ENCODE measurements at places on chromosomes 7 and 10. TPM values are rescaled to one million over a fixed set of nuclear protein-coding genes. Genes with fewer than 3 reads are reported as not detected.

- peak; percentile 38 for DNase-seq
These were observed 138.6 kb upstream of the GRB10 start for GRCh38 chr7:50921114-50921813.

GRCh38 chr7:48004638-48005037, 24.3 kb downstream of the SUN3 start:
- DNase-seq: no peak

DNA sequence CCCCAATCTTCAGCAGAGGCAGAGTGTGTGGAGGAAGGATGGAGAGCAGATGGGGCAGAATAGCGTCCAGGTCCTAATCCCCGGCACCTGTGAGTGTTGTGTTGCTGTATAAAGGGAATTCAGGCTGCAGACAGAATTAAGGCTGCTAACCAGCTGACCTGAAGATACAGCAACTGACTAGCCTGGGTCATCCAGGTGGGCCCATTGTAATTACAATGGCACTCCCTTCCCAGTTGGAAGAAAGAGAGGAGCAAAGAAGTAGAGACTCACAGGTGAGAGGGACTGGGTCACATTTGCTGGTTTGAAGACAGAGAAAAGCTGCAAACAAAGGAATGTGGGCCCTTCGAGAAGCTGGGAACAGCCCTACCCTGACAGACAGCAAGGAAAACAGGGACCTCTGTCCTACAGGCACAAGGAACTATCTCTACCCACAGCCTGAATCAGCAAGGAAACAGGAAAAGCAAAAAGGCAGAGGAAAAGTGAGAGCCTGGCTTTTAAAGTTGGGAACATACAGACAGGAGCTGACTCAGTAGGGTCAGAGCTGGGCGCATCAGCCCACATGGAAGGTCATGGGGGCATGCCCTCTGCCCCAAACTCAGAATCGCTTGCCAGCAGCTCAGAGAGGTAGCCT, 11.6 kb upstream of the TMEM72 start:
- DNase-seq: no peak

DNA sequence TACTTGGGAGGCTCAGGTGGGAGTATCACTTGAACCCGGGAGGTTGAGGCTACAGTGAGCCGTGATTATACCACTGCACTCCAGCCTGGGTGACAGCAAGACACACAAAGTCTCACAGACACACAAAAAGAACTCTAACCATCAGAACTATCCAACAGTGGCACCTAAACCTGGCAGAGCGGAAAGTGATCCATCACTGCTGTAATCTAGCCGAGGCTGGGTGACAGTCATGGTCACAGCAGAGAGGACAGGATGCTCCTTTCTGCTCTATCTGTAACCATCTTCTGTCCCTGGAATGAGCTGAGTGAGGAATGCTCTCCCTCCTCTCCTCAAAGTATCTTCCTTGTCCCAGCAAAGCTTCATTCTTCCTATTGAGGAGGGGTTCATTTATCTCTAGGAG, 656.6 kb downstream of the LRMDA start:
- DNase-seq: no peak

DNA sequence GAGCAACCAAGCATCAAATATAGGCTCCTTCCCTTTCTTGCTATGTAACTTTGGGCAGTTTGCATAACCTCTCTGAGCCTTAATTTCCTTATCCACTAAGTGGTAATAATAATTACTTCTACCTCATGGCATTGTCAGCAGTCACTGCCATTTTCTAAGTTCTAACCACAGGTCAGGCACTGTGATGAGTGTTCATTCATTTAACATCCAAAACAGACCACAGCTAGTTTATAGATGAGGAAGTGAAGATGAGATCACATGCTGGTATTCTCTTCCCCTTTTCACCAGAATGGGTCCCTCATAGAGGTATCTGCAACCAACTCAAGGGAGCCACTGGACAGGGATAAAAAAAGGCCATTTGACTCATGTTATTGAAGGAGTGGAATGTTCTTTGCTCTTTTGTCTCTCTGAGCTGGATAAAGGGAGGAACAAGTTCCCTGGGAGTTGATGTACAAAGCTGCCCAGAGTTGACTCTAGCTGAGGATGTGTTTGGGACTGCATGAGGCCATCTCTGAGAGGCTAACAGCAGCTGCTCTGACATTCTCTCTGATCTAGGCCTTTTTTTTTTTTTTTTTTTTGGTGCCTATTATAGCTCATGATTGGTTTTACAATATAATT, 65.0 kb downstream of the DNAJC12 start:
- no peak for DNase-seq

- DNase-seq: no peak
These were observed 59.6 kb downstream of the RELN start for GRCh38 chr7:103929901-103930311.

DNA sequence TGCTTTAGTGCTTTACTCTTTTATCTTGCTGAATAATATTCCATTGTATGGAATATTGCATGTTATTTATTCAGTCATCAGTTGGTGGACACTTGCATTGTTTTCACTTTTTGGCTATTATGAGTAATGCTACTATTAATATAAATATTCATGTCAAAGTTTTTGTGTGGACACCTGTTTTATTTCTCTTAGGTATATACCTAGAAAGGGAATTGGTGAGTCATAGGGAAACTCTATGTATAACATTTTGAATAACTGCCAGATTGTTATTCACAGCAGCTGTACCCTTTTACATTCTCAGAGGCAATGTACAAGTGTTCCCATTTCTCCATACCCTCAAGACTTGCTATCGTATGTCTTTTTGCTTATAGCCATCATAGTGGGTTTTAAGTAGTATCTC, 268.7 kb downstream of the SEMA3A start:
- DNase-seq: no peak

GRCh38 chr7:68247126-68247525, 1250.5 kb downstream of the TYW1 start:
- no peak for DNase-seq

DNA sequence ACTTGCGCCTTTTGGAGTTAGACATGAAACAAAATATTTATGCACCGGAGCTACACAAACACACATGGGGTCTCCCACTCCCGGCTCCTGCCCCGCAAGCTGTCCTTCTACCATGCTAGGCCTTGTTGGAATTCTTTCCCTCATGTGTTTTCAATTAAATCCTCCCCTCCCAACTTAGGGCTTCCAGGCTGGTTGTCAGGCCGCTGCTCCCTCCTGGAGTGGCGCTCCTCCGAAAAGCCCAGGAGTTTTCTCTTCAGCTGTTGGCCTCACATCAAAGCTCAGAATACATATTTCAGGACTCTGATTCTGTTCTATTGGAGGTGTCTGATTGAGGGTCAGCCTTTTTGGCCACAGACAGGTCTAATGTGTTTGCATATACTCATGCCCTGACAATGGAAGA, 113.3 kb downstream of the FANK1 start:
- DNase-seq: no peak

- DNase-seq: no peak
These were observed 249.7 kb downstream of the MTERF1 start for GRCh38 chr7:91630581-91631380.

DNA sequence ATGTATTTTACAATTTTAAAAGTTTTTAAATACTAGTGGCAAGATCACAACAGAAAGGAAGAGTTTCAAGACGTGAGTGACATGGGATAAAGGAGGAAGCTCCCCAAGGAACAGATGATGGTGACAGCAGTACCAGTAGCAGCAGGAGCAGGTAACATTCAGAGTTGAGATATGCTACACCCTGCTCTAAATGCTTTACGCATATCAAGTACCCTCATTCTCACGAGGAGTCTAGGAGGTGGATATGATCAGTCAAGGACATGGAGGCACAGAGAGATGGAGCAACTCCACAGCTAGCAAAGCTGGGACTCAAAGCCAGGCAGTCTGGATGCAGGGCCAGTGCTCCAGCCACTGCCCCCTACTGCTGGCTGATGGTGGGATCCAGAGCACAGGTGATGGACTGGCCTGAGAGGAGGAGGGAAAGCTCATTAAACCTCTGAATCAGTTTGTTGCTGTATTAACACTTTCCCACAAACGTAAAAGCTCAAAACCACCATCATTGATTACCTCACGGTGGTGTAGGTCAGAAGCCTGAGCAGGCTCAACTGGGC, 17.5 kb downstream of the RP9 start:
- no peak for DNase-seq

GRCh38 chr10:127254276-127254675, 57.9 kb upstream of the INSYN2A start:
- DNase-seq: no peak

DNA sequence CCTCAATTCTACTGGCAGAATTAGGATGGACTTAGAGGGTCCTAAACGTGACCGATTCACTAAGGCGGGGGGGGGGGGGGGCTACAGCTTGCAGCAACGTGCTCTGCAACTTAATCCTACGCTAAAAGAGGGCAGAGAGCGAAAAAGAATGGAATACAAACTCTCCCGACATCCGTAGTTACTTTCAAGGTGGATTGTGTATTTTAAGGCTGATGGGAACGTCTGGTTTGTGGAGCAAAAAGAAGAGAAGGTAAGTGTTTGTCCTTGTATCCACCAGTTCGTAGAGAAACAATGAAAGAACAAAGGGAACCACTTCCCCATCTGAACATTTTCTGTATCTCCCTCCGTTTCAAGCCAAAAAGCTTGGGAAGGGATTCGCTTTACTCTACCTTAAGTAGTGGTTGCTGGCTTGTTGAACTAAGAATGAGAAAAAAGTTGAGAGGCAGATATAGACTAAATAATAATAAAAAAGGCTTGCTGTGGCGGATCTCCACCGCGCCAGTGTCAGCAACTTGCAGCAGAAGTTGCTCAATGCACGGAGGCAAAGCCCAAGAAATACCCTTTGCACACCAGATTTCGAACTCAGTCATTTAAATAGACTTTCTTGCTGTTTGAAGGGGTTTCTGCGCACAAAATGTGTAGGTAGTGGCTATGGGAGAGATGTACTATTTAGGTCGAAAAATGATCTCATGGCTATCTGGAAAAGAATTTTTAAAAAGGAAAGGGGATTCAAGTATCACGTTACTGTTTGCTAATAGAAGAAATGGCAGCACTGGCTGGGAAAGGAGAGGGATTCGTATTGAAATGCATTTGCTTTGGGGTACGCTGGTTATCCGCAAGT, 736 bp downstream of the SKIDA1 start:
- no peak for DNase-seq

- no peak for DNase-seq
These were observed 329.0 kb upstream of the C7orf33 start for GRCh38 chr7:148261523-148261922.

DNA sequence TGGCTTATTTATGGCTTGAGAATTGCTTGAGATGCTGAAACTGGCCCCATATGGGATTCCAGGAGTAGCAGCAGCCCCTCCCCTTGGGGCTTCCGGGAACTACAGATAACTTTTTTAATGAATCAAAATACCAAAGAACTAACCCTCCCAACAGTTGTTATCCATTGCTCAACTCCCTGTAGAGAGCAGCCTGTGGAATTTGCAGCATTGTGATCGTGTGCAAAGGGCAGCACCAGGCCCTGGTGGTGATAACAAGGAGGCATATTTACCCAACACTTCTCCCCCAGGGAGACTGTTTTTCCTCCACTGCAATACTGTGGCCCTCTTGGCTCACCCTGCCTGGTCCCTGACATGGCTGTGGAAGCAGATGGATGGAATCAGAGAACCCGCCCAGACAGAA, 196.2 kb downstream of the PLXNA4 start:
- peak; percentile 31 for DNase-seq

DNA sequence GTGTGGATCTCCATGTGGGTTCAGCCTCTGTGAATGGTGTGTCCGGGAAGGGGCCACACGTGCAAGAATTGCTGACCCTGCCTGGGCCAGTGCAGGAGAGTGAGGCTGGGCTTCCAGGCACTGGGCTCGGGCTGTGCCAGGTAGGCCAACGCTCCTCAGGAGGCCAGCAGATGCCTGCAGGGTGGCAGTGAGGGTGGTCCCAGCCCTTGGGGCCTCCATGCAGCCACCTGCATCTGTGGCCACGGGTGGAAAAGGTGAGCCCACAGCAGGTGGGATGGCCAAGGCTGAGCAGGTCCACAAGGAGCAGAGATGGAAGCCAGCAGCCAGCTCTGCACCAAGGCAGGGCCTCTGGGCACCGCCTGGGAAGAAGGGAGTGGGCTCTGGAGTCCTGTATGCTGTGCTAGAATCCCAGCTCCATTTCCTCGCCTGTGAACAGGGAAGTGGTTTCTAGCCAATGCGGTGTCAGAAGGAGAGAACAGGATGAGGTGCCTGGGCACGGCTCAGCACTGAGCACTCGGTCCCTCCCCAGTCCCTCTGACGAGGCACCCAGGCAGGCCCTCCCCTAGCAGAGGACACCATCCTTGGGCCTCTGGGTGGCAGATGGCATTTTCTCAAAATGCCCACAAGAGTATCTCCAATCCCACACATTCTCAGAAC, 31.1 kb upstream of the RET start:
- no peak for DNase-seq

- peak; percentile 65 for DNase-seq
These were observed 394.9 kb downstream of the DGKB start for GRCh38 chr7:14507617-14508016.

GRCh38 chr7:66535414-66536329, 93.0 kb upstream of the KCTD7 start:
- DNase-seq: no peak

GRCh38 chr7:114533131-114533530, 118.5 kb downstream of the FOXP2 start:
- DNase-seq: no peak

DNA sequence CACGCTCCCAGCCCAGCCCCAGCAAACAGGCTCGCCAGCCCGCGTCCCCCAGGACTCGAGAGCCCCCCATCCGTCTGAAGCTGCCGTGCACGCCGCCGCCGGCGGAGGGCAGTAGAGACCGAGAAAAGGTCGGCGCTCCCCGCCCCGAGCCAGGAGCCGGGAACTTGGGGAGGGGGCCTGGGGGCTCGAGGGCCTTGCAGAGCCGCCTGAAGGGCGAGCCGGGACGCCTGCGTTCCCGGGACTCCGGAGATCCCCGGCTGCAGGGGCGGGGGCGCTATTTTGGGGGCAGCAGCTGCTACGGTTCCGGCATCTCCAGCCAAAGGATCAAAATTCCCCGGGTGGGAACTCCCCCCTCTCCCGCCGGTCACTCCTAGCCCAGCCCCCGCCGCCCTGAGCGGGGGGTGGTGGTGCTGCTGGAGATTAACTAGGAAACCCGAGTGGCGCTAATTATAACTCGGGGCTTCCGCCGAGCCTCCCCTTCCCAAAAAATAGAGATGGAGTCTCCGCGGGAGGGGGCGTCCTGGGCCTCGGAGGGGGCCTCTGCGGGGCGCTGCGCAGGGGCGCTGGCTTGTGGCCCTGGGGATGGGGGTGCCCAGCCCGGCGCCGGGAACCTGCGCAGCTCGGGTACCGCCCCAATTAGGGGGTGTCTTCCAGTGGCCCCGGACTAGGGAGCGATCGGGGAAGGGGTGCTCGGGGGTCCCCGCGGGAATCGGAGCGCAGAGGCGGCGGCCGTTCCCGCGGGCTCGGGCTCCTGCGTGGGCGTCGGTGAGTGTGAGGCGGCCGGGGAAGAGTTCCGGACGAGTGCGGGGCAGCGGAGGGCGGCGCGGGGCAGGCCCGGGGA, 608 bp downstream of the ACHE start:
- DNase-seq: peak; percentile 45

- DNase-seq: no peak
These were observed 3.8 kb downstream of the AHCYL2 start for GRCh38 chr7:129228633-129229032.

- no peak for DNase-seq
These were observed 64.2 kb downstream of the CNNM2 start for GRCh38 chr10:102982296-102982695.

OR6B1 gene
- not detected for total RNA-seq

FAM25G gene
- total RNA-seq: not detected

MYPN gene
- total RNA-seq: not detected

DNAJC30 gene
- total RNA-seq: 15.9 TPM

CPN1 gene
- not detected for total RNA-seq

CCDC6 gene
- 57.6 TPM for total RNA-seq

UPK3B gene
- total RNA-seq: 3.3 TPM

CFAP69 gene
- 11.6 TPM for total RNA-seq

MMD2 gene
- not detected for total RNA-seq

PIP gene
- total RNA-seq: not detected

LDB1 gene
- total RNA-seq: 77.8 TPM

MYH16 gene
- 0.32 TPM for total RNA-seq

Data from mucosa of gallbladder (tissue), 1 donor.